ENCODE measurements at places on chromosomes 2 and 18.

DNA sequence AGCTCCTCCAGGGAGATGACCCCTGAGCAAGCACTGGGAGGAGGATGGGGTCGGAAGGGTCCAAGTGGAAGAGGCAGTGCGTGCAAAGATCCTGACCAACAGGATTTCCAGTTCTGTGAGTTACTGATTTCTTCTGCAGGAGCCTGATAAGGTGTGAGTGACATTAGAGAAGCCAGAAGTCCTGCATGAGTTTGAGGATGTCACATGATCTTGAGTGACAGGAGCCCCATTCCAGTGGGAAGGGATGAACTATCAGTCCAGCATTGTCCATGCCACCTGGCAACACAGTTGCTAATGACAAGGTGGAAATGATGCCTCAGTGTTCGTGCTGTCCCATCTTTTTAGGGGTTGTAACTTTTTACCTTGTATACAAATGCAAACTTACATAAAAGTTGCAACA, 285.1 kb upstream of the HDAC4 start:
- DNase-seq = no peak

DNA sequence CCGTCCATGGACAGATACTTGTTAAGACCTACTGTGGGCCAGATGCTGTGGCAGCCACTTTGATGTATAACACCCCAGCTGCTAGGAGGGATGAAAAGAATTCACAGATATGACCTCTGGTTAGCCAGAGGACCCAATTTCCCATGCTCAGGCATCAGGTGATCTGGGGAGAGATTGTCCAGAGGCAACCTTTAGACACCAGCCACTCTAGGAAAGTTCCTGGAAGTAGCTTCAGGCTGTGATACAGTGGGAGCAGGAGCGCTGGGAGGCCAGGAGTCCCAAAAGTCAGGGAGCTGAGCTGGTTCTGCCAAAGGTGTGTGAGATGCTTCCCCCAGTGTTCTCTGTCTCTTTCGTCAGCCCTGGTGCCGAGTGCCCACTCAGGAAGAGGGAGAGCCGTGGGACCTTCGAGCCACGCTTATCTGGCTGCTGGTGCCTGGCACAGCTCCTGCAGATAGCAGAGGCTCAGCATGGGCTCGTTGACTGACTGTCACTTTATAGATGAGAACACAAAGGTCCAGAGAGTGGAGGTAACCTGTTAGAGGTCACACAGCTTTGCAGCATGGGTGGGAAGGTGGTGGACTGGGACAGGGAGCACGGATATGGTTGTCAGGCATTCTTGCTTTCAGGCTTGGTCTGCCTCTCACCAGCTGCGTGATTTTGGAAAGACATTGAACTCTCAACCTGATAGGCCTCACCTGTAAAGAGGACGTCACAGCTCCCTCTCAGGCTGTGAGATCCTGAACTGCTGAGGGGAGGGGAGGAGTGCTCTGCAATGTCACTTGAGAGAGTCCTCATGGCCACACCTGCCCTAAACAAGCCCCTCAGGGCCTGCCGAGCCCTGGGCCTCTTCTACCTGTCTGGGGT, 7.8 kb upstream of the RALB start:
- DNase-seq = no peak

DNA sequence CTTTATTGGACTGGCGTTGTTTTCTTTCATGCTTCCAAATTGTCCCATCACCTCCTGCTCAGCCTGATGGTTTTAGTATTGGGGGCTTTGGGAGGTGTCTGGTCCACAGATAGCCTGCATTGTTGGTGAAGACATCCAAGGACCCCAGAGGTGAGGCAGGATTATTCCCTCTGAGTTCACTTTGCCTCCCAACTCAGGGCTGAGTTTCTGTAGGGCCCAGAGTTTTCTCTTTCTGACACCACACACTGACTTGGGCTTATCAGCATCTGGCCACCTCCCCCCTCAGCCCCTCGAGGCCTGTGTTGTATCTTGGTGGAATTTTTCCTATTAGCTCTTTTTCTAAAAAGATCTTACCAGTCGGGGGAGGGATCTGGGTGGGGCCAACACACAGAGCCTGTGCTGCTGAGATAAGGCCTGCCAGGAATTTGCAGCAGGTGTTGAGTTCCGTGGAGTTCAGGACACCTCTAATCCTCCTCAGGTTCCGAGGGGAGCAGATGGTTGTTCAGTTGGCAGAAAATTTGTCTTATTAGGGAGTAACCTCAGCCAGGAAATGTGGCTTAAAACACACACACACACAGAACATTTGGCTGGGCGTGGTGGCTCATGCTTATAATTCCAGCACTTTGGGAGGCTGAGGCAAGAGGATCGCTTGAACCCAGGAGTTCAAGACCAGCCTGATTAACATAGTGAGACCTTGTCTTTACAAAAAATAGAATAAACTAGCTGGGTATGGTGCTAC, 7.3 kb downstream of the EMILIN2 start:
- no peak for DNase-seq

DNA sequence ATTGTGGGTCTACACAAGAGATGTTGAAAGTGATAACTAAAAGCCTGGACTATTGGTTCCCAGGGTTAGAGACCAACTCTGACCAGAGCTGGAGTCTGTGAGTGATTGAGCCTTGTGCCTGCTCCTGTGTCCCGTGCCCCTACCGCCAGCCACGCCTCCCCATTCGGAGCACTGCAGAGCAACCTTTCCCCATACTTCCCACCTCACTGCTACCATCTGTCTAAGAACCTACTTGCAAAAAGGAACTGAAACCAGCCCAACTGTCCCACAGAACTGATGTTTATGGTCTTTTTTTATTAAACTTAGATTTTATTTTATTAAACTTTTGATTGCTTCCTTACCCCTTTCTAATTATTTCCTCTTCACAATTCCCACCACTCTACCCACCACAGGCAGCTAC, 300.3 kb upstream of the MGAT5 start:
- DNase-seq = no peak

DNA sequence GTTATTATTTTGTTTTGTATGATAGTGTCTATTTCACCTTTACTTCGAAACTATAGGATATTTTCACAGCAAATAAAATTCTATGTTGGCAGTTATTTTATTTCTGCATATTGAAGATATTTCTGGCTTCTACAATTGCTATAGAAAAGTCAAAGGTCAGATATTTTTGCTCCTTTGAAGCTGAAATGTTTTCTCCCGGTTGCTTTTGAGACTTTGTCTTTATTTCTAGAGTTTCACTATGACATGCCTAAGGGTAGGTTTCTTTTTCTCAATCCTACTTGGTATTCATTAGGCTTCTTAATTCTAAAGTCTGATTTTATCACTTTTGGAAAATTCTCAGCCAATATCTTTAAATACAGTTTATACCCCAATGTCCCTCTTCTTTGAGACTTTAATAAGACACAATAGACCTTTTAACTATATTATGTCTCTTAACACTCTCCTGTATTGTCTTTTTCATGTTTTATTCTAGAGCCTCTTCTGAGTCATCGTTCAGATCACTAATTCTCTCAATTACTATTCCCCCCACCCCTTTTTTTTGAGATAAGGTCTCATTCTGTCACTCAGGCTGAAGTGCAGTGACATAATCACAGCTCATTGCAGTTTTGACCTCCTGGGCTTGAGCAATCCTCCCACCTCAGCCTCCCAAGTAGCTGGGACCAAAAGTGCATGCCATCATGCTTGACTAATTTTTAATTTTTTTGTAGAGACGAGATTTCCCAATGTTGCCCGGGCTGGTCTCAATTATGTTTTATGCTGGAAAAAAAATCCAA, 50.5 kb downstream of the USP37 start:
- no peak for DNase-seq

DNA sequence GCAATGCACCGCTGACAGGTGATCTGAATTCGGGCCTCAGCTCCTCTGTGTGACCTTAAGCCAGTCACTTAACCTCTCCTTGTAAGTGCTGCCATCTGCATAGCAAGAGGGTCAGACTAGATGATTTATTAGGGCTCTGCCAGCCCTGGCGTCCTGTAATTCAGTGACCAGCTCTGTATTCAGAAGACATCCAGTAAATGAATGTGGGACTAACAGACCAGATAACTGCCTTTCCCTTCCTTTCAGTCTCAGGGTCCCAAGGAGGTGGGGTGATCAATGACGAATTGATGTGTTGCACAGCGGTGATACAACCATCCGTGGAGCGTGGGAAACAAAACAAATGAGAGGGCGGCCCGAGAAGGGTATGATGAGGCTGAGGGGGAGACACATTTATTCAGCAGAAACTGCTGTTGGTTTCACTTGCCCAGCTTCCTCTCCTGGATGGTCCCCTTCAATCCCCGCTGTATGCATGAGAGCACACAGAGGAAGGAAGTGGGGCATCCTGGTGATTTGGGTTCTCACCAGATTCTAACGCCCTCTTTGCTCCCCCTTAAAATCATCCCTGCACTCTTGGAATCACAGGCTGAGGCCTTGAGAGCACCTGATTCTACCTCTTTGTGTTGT, 92.8 kb downstream of the VIT start:
- no peak for DNase-seq

- DNase-seq = no peak
These were observed 185.0 kb upstream of the RASGRP3 start for GRCh38 chr2:33291278-33292013.

- no peak for DNase-seq
These were observed 3.3 kb downstream of the KIF3C start for GRCh38 chr2:25979001-25979400.
